ENCODE measurements at places on chromosomes 12 and 14.

DNA sequence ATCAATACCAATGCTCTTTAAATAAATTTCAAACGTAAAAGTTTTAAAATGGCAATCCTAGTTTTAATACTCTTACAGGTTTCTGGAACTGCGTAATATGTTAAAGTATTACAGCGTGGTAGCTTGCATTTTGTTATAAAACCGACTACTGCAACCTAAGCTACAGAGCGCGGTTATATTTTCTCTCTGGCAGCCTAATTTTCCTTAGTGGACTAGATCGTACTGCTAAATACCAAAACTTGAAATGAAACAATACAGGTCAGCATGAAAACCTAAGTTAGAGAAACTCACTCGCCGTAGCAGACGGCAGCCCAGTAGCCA is 1.2 kb downstream of the CCDC92 start:
- no peak for DNase-seq

DNA sequence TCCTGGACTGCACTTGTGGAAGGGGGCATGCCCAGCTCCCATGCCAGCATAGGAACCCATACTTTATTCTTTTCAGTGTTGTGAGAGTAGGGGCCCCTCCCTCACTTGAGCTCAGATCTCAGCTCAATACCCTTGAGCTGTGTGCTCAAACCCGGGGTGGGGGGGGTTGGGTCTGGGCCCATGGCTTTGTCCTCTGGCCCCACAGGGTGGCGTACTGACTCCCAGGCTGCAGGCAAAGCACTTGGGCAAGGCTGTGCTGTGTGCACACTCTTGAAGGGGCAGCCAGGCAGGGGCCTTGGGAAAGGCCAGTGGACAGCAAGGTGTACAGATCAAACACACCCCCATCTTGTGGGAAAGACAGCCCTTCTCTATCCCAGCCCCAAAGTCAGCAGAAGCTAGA is 81.8 kb downstream of the WIF1 start:
- no peak for DNase-seq

DNA sequence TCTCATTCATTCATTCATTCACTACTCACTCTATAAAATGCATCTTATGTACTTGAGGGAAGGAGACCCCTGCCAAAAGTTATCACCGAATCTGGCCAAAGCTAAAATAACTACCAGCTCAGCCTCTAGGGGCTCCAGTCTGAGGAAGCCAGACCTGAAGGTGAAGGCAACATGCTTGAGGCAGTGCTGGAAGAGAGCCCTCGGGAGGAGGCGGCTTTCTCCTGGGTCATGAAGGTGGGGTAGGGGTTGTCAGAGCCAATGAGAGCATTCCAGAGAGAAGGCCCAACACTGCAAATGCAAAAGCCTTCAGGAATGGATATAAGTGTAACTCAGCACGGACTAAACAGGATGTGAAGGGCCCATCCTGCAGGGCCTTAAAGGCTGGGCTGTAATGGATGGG is 62.4 kb downstream of the GSC start:
- no peak for DNase-seq

DNA sequence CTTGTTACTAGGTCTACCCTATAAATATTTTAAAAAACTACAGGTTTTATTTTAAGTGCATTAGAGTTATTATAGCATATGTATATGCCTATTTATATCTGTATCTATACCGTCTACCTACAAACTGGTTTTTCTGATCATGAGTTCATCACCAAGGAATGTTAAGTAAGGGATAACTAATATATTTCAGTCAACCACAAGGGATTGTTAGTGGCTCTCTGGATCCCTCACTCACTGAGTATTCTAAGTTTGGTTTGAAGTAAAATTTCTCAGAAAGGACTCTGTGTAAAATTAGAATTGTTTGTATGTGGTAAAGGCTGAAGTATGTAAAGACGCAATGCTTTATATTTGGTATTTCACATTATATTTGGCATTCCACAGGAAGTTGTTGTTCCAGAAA is 4.8 kb downstream of the EPYC start:
- DNase-seq: no peak

GRCh38 chr12:84604551-84604950 is 308.0 kb downstream of the SLC6A15 start:
- DNase-seq: no peak

DNA sequence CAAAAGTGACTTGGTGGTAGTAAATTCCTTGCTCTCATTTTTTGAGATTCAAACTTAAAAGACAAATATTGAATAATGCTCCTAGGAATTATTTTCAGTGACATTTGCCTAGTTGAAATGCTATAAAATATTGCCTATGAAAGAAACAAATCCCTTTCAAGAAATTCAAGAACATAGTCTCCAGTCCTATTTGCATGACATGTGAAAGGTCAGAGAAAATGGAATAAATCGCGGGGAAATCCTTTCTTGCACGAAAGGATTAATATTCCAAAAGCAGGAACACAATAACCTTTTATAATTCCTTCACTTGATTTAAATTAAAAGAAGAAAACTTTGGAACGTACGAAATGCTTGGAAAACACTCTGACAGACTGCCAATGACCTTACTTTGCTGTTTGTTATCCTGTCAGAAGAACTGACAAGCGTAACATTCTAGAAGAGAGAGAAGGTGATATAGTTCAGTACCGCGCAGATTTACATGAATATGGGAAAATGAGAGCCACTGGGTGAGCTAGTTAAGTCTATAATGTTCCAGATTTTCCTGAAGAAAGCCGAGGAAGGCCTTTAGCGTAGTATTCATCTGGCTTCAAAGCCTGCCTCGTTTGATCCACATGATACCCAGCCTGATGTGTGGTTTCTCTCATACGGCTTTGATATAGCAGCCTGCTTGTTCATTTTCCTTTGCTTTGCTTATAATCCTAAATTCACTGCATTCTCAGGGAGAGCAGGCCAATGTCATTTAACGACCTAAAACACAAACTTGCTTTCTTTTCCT is 103.0 kb downstream of the PRIMA1 start:
- DNase-seq: no peak

GRCh38 chr12:1647285-1647669 is 18.2 kb downstream of the WNT5B start:
- no peak for DNase-seq
